ENCODE measurements at places on chromosomes 11 and 22.

- no peak for DNase-seq
Measured at GRCh38 chr11:103690356-103690755, 346.1 kb upstream of the DDI1 start.

- DNase-seq, result no peak
Measured at GRCh38 chr11:126823274-126823673, 177.3 kb downstream of the KIRREL3 start.

- peak; percentile 2 for DNase-seq
Measured at GRCh38 chr11:75031771-75032549, 43.2 kb downstream of the NEU3 start.

DNA sequence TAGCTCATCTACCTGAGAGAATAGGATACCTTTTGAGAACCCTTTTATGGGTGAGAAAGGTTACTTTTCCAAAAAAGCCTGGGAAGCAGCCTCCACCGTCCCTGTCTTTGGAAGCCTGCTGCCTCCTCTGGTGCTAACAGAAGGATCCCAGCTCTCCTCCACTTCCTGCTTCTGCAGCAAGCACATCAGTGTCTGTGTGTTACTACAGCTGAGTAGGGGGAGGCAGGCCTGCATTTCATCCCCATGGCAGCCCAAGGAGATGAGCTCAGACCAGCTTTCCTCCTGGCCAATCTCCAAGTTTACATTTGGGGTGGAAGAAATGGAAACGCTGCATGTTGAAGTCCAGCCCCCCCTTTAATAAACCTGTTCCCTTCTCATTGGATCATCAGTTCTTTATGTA, 7.4 kb upstream of the CCDC34 start:
- DNase-seq, result no peak

- DNase-seq, result no peak
Measured at GRCh38 chr11:102850973-102851745, 7.8 kb upstream of the MMP3 start.

DNA sequence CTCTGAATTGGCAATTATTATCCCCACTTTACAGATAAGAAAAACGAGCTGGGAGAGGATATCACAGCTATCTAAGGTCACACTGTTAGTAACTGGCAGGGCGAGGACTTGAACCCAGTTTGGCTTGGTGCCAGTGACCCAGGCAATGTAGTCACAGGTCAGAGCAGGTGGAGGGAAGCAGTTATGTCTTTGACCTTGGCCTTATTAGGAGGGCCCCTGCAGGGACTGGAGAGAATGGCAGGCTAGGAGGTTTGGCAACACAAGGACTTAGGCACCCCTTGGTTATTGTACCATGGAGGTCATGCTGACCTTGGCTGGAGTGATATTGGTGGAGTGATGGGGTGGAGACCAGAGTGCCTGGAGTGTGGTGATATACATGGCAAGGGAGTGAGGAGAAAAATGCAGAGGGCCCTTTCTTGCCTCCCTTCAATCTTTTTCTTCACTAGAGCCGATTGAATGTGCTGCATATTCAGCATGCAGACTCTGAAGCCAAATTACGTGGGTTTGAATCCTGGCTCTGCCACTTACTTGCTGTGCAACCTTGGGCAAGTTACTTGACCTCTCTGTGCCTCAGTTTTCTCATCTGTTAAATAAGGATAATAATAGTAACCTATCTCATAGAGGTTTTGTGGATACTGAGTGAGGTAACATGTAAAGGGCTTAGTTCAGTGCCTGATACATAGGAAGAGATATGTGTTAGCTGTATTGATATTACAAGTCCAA, 92.7 kb upstream of the TBCEL start:
- DNase-seq, result no peak

DNA sequence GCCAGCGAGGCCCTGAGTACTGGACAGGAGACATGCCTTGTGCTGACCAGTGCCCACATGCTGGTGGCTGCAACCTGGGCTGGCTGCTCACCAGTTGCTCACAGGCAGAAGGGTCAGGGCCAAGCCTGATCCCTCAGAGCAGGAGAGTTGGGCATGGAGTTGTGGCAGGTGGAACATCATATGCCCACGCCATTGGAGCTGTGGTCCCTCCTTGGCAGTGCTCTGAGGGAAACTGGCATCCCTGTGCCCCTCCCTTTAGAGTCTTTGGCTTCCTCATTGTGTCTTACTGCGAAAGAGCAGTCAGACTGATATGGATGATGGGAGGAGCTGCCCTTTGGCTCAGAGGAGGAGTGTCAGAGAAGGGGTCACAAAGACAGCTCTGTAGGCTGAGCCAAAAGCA, 3.1 kb upstream of the MYEOV start:
- DNase-seq, result no peak

- no peak for DNase-seq
Measured at GRCh38 chr11:10847960-10848860, 9.6 kb downstream of the ZBED5 start.

DNA sequence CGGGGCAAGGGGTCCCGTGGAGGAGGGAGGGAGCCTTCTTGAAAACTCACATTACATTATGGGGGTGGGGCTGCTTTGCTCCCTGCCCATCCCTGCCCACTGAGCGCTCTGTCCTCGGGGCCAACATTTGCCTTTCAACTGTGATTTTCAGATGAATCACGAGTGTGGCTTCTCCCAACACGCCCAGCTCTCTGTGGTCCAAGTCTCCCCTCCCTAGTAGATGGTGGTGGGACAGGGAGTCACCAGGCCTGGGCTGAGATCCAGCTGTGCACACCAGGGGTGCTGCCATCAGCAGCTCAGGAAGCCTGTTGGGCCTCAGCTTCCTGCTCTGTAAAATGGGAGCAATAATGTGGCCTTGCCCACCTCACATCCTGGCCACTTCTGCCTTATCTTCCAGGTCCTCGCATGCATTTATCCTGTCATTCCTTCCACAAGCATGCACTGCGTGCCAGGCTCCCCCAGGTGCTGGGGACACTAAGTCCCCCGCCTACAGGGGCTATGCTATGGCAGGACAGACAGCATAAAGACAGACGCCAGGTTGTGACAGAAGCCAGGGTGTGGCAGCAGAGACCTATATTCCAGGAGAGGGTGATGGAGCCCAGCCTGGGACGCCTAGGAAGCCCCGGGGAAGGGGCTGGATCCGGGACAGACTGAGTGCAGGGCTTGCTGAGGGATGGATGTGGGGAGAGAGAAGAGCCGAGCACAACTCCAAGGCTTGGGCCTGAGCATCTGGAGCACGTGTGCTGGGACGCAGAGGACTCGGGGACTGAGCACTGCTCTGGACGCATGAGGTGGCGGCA, 30.5 kb downstream of the NFAM1 start:
- no peak for DNase-seq
